ENCODE measurements at places on chromosomes 5 and 9.

DNA sequence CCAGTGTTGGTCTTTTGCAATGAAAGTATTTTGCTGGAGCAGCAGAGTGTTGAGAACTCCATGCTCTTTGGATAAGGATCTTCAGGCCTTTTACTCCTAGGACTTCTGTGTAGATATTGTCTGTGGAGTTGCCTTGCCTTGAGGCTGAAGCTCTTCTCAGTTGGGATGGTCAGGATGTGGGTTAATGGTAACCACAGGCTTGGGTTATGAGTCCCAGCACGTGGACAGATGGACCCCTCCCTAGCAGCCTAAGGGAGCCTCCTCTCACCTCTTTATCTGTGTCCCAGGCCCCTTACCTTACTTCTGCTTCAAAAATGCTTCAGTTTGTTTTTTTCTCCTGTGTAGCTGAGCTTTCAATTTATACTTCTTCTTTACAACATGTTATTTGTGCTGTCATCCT, 109.9 kb downstream of the MEGF10 start:
- no peak for DNase-seq

DNA sequence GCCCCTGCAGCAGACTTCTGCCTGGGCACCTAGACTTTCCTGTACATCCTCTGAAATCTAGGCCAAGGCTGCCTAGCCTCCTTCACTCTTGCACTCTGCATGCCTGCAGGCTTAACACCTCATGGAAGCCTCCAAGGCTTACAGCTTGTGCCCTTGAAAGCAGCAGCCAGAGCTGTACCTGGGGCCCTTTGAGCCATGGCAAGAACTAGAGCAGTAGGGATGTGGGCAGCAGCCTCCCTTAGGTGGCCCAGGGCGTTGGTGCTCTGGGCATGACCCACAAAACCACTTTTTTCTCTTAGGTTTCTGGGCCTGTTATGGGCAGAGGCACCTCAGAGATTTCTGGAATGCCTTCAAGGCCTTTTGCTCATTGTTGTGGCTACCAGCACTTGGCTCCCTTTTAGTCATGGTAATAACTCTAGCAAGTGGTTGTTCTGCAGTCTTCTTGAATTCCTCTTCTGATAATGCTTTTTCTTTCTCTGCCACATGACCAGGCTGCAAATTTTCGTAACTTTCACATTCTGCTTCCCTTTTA, 606.2 kb downstream of the TLE4 start:
- no peak for DNase-seq

GRCh38 chr9:135030566-135031226, 56.8 kb upstream of the OLFM1 start:
- DNase-seq, result no peak

GRCh38 chr5:134583766-134584165, 48.9 kb downstream of the SAR1B start:
- DNase-seq, result no peak

DNA sequence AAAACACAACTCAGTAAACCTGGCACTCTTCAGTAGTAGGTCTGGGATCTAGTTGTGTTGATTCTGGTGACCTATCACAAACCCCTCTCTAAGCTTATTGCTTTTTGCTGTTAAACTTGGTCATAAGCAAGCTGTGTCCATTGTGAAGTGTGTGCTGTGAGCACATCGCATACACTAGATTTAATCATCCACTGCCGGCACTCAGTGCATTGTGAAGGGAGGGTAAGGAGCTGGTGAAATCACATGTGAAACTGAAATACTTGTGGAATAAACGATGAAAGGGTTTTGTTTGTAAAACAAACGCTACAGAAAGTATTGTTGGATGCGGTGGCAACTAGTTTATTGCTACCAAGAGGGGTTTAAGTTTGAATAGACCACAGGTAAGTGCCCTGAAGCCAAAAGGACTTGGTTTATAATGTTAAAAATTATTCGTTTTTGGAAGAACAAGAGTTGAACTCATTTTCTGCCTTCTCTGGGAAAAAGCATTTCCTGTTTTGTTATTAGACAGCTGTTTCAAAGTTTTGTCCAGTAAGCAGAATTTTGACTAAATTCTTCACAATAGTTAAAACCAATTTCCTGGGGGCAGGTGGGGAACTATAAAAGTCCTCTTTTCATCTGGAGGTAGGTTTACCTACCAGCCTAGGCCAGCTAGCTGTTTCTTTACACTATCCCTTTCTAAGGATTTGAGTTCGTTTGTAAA, 24.6 kb downstream of the TJP2 start:
- no peak for DNase-seq

DNA sequence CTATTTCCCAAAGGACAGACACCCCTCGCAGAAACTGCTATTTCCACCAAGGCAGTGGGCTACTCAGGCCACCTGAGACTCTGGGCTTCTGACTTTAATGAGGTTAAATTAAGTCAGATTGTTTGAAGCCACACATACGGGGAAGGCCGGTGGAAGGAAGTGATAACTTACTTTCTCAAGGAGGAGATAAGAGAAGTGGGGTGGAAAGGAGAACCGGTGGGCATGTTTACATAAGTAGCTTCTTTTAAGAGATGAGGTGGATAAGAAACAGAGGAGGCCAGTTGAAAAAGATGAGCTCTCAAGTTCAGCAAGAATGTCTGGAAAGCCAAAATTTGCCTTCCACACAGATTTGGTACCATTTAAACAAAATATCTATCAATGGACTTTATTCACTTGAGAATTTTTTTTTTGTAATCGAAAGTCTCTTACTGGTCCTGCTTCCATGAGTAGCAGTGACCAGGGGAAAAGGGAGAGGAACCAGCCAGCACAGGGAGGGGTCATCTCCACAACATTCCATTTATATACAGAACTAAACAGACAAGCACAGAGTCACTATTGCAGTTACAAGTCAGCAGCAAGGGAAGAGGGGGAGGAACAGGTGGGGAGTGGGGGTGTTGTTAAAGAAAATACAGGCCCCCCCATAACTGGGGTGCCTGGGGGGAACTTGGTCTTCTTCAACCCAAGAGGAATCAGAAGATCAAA, 20.0 kb downstream of the CCDC125 start:
- no peak for DNase-seq

Measured in adrenal gland (tissue), 19 donors.